AG10803 (cell line): ENCODE measurements at places on chromosomes 2 and 18.
A peak's percentile ranks its signal among the peaks of the same experiment; 100 is the strongest.

- peak; percentile 75 for DNase-seq
These were observed 17.4 kb upstream of the MRPL33 start for GRCh38 chr2:27754138-27754588.

GRCh38 chr18:70256994-70257393, 31.9 kb upstream of the SOCS6 start:
- no peak for DNase-seq

GRCh38 chr18:41969881-41970280, 14.8 kb downstream of the PIK3C3 start:
- no peak for DNase-seq

DNA sequence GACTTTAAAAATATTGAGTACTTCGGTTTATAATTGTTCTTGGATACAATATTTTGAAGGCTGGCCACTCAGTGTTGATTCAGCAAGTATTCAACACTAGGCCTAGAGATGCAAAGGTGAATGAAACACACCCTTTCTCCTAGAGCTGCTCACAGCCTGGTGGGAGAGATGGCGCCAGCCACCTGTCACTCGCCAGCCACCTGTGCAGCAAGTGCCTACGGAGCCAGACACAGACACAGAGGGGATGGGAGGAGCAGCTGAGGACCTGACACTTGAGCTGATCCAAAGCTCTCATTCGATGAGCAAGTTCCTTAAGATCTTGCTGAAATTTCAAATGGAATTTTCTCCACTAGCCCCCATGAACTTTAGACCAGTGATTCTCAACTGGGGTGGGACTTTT, 151.1 kb upstream of the RIOK3 start:
- no peak for DNase-seq

DNA sequence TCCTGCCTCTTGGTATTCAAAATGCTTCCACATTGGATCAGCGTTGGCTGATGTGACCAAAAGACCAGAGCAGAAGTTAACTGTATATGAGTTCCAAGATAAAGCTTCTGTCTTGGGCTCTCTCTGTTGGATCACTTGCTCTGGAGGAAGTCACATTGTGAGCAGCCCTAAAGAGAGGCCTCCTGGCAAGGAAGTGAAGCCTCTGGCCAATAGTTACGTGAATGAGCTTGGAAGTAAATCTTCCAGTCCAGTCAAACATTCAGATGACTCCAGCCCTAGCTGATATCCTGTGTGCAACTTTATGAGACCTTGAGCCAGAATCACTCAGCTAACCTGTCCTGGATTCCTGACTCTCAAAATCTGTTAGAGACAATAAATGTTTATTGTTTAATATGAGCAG, 67.7 kb upstream of the CDKL4 start:
- no peak for DNase-seq

GRCh38 chr18:26745288-26746181, 120.0 kb downstream of the AQP4 start:
- no peak for DNase-seq

GRCh38 chr2:216732334-216732733, 37.0 kb upstream of the IGFBP5 start:
- no peak for DNase-seq

- no peak for DNase-seq
These were observed 352.8 kb downstream of the RNF144A start for GRCh38 chr2:7270011-7270431.

- no peak for DNase-seq
These were observed 645.0 kb downstream of the IRS1 start for GRCh38 chr2:226154610-226155009.

GRCh38 chr2:113867571-113867970, 22.3 kb upstream of the ACTR3 start:
- DNase-seq = no peak

DNA sequence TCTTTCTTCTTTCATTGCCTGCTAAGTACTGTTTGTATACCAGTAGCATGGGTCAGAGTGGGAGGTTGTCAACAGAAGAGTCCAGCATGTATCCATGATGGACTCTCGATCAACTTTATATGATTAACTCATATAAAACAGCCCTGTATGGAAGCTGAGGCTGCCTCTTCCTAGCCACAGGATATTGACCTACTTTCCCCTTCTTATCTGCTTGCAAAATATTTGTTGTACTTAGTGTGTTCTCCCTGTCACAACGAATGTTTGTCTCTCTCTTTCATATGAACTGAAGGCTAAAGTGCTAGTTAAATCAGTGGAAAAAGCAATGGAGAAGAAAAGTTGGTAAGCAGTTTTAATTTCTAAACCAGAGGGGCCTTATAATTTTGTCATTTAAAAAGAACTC, 17.8 kb downstream of the MYO1B start:
- DNase-seq = no peak

DNA sequence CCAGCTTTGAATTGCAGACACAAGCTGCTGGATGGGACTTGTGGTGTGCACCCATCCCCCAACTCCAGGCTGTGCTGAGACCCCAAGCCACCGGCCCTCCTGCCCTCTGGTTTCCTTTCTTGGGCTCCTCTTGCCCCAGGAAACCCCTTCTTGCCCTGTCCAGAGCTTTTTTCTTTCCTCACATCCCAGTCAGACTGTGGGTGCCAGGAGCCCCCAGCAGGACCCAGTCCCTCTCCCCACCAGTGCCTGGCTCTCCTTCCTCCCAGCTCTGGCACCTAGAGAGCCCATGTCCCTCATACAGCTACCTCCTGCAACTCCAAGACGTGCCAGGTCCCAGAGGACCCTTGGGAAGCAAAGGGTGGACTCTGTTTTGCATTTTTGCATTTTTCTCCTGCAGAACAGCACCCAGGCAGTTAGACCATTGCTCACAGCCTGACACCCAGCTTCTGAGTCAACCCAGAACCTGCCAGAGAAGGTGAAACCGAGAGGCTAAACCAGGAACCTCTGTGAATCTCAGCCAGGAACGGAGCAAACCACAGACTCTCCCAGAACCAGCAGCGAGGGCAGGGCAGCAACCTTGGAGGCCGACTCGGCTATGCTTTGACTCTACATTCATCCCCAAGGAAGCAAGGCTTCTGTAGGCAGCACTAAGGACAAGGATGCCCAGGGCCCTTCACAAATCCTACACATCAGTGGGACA, 221.1 kb downstream of the ANAPC1 start:
- no peak for DNase-seq

- no peak for DNase-seq
These were observed 38.3 kb downstream of the DHRS9 start for GRCh38 chr2:169107645-169108044.

GRCh38 chr2:45937990-45938389, 286.5 kb downstream of the PRKCE start:
- DNase-seq = no peak

DNA sequence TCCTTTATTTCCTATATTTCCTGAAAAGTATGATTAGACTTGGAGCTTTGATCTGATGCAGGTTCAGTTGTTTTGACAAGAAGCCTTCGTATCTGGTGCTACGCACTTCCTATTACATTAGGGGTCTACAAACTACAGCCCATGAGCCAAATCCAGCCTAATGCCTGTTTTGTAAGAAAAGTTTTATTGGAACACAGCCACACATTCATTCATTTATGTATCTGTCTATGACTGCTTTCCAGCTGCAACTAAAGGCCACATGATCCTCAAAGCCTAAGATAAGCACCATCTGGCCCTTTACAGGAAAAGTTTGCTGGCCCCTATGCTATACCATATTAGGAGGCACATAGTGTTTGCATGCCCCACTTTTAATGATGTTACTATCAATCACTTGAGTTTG, 26.0 kb downstream of the EIF2AK3 start:
- no peak for DNase-seq

DNA sequence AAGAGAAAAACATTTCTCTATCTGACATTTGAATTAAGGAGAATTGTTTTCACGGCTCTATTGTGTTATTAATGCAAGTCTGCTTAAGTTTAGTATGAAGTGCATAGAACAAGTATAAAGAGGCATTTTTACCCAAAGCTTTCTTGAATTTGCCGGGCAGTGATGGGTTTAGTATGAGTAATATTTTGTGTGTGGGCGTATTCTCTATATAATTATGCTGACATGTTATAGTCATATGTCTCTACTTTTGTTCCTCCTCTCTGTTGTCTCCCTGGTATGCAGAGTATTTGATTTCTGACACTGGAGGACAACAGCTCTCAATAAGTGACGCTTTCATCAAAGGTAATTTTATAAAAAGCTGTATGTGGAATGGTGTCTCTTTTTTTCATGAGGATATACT, 45.9 kb downstream of the PIKFYVE start:
- peak; percentile 5 for DNase-seq

- no peak for DNase-seq
These were observed 42.3 kb upstream of the TEX51 start for GRCh38 chr2:126856403-126856802.

- peak; percentile 38 for DNase-seq
These were observed 74.0 kb downstream of the IL1R2 start for GRCh38 chr2:102065675-102066252.

- no peak for DNase-seq
These were observed 134.9 kb downstream of the LRRTM4 start for GRCh38 chr2:77387324-77387723.

DNA sequence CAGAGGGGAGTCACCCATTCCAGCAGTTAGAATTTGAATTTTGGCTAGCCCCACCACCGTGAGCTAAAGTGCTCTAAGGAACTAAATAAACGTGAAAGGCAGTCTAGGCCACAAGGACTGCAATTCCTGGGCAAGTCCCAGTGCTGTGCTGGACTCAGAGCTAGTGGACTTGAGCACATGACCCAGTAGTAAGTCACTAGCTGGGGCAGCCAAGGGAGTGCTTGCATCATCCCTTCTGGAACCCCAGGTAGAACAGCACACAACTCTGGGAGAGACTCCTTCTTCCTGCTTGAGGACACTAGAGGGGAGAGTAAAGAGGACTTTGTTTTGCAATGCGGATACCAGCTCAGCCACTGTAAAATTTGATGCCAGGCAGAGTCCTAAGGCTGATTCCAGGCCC, 672.2 kb downstream of the CPS1 start:
- no peak for DNase-seq

DNA sequence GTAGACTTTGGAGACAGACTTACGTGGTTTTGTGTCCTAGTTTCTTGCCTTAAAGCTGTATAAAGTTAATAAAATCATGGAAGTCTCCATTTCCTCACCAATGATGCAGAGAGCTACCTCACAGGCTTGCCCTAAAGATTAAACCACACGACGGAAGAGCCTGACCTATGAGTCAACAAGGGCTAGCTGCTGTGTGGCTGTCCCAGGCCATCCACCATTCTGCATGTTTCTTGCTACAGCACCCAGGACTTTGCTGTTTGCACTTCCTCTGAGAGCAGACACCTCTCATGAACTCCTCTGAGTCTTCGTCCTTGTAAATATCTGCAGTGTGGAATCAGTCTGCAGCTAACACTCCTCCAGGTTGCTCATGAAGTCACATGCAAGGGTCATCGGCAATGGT, 160.0 kb upstream of the TRIB2 start:
- DNase-seq = peak; percentile 43

- no peak for DNase-seq
These were observed 121.4 kb upstream of the HS6ST1 start for GRCh38 chr2:128439791-128440665.

- no peak for DNase-seq
These were observed 71.7 kb downstream of the HPCAL1 start for GRCh38 chr2:10374362-10374943.

DNA sequence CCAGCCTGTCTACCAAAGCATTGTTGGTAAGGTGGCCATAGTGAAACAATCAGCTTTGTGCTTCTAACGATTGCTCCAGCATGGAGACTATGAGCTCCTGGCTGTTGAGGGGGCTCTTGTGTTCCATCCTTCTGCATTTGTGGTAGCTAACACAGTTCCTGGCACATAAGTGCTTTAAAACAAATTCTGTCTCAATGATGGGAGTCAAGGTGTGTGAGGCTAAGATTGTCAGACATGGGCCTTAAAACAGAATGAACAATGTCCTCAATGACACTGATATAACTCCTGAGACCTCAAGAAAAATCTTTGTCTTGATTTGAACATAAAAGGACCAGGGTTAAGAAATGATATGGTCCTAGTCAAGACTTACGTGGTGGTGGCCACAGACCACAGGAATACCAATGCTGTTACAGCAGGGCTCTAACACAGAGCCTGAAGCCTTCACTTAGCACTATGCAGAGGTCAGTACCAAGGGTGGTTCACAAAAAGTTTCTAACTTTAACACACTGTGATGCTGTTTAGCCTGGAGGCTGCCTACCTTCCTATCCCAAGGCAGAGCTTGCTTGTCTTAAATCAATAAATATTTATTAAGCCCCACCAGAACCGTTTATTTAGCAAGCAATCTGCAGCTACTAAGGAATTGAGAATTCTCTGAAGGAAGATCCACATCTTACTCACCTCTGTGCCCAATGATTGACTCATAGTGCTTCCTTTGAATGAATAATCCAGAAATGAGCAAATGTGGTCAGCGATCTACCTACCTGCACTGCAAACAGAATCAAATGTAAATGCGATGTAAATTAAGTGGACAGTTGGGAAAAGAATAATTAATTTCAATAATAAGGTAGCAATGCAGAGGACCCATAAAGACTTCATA, 35.1 kb downstream of the EVA1A start:
- peak; percentile 56 for DNase-seq

- no peak for DNase-seq
These were observed 47.0 kb downstream of the ARMC9 start for GRCh38 chr2:231245249-231246094.
